ENCODE measurements at places on chromosomes 5 and 9. TPM values are rescaled to one million over a fixed set of nuclear protein-coding genes. Genes with fewer than 3 reads are reported as not detected.

Gene PCDHGB5
- total RNA-seq, result 0.10 TPM

Gene PCDHGA4
- total RNA-seq, result 1.4 TPM

DNA sequence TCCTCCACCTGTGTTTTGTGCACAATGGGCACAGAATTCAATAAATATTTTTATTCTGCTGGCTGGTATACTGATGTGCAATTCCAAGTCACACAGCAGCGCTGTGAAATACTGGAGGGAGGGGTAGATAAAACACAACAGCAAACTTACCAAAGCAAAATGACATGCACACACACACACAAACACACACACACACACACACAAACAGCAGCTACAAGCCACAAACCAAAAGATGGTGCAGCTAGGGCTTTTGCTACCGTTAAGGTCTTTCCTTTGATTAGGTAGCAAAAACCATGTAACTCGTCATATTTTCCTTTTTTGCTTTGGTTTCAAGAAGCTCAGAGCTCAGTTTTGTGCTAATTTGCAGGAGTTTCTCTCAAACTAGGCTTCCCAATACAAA lies 1.8 kb upstream of the TBCA start:
- no peak for DNase-seq

DNA sequence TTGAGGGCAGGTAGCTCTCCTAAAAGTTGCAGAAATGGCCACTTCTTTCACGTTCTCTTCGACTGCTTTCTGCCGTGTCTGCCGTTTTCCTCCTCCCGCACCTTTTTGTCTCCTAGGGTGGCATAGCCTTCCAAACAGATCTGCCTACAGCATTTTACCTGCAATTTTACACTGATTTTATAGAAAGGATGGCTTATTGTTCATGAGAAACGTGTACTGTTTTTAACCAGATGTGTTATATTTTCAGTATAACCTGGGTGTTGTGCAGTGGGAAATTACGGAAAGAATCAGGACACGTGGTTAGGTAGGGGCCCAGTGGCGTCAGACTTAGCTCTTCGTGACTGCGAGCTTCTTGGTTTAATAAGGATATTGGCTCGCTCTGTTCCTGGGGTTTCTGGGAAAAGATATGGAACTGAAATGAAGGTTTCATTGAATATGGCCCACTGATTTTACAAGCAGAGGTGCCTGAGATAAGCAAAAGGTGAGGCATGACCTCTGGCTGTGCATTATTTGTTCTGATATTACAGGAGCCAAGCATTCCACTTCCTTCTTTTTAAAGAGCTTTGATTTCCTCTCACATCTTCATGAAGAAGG lies 43.7 kb upstream of the PRSS3 start:
- no peak for DNase-seq

Gene ZFP62
- total RNA-seq, result 38.2 TPM

- no peak for DNase-seq
These were observed 64.6 kb downstream of the SVEP1 start for GRCh38 chr9:110514897-110515296.

DNA sequence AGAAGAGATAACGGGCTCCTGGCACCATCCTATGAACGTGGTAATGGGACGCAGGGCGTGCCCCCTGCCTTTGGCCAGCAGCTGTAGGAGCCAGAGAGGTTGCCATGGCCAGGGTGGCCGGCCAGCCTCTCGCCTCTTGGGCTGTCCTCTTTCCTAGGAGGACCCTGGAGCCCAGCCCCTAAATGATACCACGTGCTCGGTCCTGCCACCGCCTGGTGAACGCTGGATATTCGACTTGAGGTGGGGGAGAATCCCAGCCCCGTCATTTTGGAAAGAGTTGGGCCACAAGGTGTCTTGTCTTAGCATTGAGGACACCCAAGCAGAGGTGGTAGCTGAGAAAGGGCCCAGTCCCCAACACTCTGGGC lies 391 bp upstream of the NRG2 start:
- no peak for DNase-seq

- DNase-seq, result no peak
These were observed 555.5 kb upstream of the BRINP1 start for GRCh38 chr9:119924736-119925135.

DNA sequence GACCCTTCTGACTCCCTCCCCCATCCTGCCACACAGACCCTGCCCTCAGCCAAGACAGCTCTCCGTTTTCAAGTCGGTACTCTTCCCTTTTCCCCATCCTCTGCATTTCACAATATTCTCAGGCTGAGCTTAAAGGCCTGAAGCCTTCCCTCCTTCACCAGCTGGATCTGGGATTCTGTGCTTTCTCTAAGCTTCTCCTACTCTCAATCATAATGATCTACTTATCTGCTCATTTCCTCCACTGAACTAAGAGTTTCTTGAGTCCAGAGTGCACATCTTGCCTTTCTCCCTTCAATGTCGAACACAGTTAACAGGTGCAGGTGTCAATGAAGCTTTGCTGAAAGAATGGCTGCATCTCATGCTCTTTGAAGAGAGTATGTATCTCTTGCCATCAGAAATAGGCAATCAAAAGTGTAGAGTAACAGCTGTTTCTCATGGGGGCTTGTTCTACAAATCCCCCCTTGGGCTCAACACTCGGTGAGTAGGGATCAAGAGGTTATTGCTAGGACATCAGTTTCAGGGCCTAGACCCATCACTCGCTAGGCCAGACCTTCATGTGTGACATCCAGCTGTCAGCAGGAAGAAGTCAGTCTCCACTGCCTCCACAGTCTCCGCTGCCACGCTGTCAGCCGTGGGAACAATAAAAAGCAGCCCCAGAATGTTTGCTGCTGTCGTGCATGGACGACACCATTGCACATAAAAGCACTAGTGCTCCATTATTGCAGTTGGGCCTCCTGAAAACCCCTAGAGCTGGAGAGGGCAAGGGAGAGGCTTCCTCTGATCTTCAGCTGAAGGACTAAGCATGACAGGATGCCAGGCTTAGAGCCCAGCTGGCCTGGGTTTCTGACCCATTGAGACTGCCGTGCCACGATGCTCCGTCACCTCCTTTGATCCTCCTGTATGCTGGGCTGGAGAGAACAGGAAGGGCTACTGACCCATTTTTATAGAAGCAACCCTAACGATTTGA lies 23.7 kb downstream of the TRAF1 start:
- DNase-seq, result no peak

GRCh38 chr9:1355656-1356055 lies 305.5 kb downstream of the DMRT2 start:
- no peak for DNase-seq

DNA sequence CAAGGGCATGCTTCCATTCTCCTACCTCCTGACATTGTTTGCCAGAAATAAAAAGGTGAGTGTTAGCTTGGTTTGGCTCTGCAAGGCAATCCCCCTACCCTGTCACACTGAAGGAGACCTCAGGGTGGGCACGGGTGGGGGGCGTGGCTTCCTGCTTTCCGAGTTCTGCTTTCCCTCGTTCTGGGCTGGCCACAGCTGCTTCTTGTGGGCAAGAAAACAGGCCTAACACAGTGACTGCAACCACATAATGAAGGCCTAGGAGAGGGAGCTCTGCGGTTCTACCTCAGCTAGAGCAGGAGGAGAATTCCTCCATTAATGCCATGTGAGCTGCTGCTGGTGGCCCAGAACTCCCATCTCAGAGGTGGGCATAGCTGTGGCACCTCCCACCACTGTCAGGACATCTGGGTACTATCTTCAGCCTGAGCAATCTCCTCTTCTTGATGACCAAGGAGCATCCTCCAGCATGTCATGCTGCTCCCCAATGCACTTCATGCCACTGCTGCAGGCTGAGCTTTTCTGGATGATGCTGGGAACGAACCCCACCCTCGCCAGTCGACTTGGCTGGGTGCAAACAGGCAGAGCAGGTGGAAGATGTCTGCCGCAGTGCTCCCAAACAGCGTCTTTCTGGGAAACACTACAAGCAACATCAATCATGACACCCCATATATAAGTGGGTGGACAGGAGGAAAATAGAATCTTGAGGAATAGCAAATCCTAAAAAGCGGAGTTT lies 139.5 kb upstream of the RAPGEF1 start:
- no peak for DNase-seq

DNA sequence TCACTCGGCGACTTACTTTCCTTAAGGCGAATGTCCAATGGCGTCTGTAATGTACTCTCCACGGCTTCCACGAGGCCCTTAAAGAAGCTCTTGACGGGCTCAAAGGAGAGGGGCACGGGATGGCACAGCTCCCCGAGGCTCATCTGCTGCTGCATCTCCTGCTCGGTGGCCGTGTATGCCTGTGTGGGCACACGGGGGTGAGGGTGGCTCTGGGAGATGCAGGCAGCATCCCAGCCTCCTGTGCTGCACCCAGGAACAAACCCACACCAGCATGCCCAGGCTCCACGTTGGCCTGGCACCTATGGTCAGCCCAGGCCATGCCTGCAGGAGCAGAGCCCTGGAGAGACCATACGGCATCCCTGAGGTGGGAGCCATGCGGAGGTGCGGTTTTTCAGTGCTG lies 24.2 kb downstream of the TRIM14 start:
- DNase-seq, result no peak

GRCh38 chr5:65674749-65675148 lies 47.2 kb downstream of the SGTB start:
- DNase-seq, result peak; percentile 12

Gene ACOT12
- not detected for total RNA-seq

DNA sequence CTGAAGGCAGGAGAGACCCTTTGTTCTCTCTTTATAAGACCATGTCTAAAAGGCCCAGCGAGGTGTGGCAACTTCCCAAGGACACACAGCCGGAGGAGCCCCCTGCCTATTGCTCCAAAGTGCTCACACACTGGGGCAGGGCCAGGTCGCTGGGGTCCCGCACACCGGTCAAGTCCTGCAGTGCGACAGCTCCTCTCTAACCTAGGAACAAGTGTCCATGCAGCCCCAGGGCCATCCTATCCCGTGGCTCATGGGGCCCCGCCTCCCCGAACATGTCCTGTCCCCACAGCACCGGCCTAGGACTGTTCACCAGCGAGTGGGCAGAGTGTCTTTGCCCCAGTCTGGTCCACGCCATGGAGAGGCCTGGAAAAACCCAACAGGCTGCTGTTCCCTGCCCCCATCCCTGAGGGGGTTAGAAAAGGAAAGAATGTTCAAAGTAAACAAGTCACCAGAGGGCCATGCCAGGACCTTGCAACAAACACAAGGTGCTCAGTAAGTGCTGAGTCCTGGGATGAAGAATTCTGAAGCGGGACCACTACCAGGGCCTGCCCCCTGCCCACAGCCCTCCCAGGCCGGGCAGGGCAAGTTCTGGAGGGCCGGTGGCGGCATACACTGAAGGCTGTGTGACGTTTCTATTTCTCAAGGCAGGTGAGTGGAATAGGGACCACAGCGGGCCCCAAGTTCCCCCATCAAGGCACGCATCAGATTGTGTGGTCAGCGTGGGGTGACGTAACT lies 938 bp downstream of the NINJ1 start:
- DNase-seq, result peak; percentile 70

Gene UBAP2
- total RNA-seq, result 14.7 TPM

- DNase-seq, result no peak
These were observed 20.2 kb downstream of the SIL1 start for GRCh38 chr5:139177809-139178588.

GRCh38 chr9:93577078-93577974 lies 942 bp downstream of the PHF2 start:
- DNase-seq, result no peak

Gene EIF4E1B
- not detected for total RNA-seq

- no peak for DNase-seq
These were observed 85.3 kb downstream of the MVB12B start for GRCh38 chr9:126411948-126412284.

DNA sequence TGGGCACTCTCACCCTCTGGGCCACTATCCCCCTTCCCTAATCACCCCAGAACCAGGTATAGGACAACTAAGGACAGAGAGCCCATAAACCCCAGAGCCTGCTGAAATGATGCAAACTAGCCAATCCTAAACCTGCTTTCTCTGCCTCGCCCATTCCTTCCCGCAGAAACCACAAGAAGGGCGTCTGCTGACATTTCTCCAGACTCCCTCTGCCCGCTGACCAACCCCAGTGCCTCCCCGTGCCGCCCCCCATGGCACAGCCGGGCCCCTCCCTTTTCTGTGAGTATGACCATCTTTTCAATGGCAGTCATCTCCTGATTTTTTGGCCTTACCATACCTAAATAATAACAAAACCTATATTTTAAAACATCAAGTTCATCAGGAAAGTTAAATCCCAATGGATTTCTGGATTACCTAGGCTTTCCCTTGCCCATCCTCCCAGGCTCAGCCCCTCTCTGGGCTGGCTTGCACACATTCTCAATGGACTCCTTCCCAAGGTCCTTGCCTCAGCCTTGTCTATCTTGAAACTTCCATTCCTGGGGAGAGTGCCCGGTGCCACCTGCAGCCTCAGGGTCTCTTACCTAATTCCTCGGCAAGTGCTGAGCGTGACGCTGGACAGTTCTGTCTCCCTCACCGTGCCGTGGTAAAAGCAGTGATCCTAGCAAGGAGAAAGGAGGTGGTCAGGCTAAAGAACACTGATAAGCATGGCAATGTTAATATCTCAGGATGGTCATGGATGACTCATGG lies 45.2 kb downstream of the ADAM19 start:
- DNase-seq, result no peak

DNA sequence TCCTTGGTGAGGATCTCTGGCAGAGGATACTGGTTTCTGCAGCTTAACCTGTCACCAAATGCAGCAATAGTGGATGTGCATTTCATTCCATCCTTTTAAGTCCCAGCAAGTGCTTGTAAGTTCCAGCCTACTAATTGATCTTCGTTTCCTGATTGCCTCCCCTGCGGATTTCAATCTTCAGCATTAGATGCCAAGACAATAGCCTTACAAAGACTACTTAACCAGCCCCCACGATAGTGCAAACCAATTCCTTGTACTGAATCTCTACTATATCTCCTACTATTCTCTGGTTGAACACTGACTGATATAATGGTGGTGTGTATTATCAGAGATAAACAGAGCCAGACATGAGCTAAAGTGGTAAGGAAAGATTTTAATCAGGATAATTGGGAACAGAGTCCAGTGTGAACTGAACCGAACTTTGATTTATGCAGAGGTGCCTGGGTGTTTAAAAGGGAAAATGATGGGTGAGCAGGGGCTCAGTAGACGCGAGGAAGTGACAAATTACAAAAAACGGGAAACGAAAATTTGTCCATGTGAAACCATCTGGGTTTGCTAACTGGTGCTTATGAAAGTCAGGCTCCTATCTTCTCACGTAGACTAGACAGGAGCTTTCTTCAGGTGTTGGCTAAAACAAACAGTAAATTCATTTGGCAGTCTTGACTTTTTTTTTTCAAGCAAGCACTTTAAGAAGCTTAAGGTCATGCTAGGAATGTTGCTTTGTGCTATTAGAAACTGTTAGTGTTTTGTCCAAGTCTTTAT lies 106.9 kb upstream of the ST8SIA4 start:
- DNase-seq, result no peak

DNA sequence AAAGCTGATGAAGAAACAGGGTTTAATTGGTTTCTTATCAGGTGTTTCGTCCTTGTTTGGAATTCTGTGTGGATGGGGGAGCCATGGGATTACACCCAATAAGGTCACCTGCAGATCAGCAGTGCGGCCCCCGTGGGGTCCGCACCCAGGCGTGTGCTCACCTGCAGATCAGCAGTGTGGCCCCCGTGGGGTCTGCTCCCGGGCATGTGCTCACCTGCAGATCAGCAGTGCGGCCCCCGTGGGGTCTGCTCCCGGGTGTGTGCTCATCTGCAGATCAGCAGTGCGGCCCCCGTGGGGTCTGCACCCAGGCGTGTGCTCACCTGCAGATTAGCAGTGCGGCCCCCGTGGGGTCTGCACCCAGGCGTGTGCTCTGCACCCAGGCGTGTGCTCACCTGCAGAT lies 41.7 kb upstream of the CEP72 start:
- no peak for DNase-seq

GRCh38 chr5:168978500-168978899 lies 322.4 kb downstream of the SLIT3 start:
- DNase-seq, result no peak

- peak; percentile 96 for DNase-seq
These were observed 210.7 kb upstream of the SLC24A2 start for GRCh38 chr9:19999491-20000057.

Gene SPAG8
- 0.21 TPM for total RNA-seq

GRCh38 chr5:75361310-75361709 lies 24.3 kb downstream of the HMGCR start:
- no peak for DNase-seq

All from A172 (cell line).